8988T (cell line): ENCODE measurements at places on chromosomes 6 and 20.

GRCh38 chr6:25172819-25173218 lies 106.4 kb upstream of the CARMIL1 start:
- DNase-seq: no peak

DNA sequence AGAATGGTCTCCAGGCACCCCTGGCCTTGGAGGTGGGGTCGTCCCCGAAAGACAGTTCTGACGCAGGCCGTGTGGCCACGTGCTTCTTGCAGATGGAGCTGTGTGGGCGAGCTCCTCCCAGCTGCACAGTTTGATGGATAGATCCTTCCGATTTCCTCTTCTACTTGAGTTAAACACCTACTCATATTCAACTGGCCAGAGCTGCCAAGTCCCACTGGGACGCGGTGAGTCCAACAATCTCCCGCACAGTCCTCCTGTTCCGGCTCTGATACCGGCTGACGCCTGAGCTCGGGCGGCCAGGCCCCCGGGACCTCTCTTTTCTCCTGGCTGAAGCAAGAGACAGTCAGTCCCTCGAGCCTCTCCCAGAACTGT lies 57.9 kb upstream of the DACT2 start:
- DNase-seq: no peak

- no peak for DNase-seq
These were observed 10.7 kb downstream of the HCK start for GRCh38 chr20:32062776-32063170.

GRCh38 chr6:28167926-28168325 lies 26.2 kb downstream of the ZKSCAN8 start:
- DNase-seq: no peak

DNA sequence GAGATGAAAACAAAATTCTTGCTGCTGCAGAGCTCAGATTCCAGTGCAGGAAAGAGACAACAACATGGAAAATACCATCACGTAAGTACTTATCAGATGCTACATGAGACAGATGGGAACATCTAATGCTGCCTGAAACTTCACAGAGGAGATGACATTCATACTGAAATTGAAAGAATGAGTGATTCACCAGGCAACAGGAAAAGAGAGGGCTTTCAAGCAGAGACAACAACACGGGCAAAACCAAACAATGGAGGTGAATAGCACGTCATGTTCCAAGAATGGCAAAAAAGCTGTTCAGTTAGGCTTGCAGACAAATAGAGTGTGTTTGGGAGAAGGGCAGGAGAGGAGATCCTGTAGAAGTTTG lies 39.3 kb downstream of the GTF2H5 start:
- no peak for DNase-seq

DNA sequence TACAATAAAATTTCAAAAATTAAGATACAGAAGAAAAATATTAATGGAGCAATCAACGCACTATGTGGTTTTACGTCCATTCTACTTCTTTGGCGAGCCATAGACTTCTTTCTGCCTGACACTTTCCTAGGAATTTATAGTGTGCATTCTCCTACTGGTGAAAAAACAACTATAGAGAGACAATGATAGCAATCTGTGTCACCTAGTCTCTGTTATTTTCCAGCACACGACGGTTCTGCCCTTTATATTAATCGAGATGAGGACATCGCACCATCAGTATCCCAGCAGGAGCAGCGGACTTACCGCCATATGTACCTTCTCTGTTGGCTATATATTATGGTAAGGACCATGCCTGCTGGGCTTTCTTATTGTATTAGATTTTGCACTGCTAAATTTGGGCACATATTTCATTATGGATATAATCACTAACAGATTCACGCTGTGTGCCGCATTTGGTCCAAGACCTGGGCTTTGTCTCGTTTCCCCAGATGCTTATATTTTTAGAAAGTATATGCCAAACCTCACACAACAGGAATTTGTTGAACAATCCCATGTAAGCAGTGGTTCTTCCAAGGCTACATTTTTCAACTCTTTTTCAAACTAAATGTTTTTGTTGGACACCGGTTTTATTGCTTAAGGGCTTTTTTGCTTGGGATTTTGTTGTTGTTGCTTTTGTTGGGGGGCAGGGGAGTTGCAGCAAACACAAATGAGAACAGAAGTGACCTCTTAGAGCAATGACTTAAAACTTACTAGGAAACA lies 166.4 kb downstream of the ADAT2 start:
- no peak for DNase-seq

DNA sequence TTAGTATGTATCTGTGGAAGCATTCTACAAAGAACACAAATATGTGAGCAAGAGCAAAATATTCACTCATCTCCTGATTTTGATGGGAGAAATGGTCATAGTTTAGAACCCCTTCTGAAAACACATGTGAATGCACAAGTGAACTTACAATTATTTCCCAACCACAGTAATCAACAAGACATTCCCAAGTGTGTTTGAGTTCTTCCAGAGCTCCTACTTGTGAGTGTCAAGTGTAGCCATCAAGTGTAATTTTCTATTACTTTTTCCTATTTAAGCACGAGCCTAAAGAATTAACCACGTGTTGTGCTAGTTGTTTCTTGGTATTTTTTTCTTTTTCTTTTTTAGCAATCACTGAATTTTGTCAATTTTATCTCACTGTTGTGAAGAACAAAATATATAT lies 402.3 kb downstream of the NKAIN2 start:
- no peak for DNase-seq

GRCh38 chr6:149316108-149316727 lies 1.3 kb upstream of the TAB2 start:
- DNase-seq: no peak
